Activated B cell treated with CpG ODN at 0.5 μM for 24 hours (primary cell): ENCODE measurements at places on chromosomes 13 and 19. TPM values are rescaled to one million over a fixed set of nuclear protein-coding genes. Genes with fewer than 3 reads are reported as not detected.

- DNase-seq = no peak
Observed at GRCh38 chr19:44912854-44913253, 1.6 kb upstream of the APOC1 start.

DNA sequence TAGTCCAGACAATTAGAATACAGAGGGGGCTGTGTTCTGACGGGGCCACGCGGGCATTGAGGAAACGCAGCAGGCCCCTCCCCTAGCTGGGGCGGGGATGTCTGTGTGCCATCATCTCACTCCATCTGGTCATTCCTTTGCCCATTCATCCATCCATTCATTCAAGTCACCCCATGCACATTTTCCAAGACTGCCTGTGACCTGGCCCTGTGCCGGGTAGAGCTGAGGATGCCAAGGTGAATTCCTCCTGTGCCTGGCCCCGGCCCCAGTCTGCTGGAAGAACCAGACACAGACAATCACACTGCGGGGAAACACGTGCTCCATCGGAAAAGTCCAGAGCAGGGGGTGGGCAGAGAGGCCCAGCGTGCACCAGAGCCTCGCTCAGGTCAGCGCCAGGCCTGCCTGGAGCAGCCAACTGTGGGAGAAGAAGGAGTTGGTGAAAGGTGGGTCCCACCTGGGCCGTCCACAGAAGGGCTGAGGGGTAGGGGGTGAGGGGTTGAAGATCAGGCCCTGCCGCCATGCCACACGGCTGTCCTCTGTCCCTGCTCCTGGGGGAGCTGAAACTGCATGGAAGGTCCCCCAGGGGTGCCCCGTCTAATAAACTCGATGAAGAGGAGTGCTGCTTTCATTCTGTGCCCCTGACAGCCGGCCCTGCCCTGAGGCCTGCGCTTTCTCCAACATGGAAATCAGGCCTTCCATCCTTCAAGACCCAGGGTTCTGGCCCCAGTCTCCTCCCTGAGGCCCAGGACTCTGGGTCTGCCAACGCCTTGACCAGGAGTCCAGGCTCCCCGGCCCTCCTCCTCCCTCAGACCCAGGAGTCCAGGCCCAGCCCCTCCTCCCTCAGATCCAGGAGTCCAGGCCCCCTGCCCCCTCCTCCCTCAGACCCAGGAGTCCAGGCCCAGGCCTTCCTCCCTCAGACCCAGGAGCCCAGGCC, 1.6 kb upstream of the CACNG6 start:
- DNase-seq = no peak

DNA sequence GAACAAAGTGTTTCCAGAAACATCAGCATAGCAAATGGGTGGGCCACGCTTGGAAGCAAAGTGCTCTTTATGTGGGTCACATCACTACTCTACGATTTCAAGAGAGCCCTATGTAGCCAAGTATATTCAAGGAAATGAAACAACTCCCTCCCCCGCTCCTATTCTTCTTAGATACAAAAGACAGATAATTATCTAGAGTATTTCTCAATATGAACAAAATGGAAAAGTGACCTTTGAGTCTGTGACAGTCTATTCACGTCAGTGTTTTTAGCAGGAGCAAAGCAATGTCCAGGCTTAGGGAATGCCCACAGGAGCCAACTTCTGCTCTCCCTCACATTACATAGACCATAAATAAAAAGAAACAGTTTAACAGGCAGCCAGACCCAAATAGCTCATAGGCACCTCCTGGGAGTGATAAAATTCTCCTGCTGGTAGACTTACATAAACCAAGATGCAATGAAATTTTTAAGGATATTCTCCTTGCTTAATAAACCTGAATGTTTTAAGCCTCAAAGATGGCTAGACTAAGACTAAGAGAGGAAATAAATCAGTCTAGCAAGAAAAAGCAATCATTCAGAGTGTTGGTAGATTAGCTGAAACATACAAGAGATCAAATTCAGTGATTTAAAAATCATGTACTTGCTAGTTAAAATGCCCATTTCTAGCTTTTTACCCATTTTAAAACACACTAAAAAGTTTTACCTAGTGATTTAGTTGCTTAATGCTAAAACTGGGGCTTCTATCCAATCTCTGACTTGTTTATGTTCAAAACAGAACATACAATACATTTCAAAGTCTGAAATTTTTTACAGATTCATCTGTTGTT, 182.8 kb downstream of the RGCC start:
- DNase-seq = no peak

DNA sequence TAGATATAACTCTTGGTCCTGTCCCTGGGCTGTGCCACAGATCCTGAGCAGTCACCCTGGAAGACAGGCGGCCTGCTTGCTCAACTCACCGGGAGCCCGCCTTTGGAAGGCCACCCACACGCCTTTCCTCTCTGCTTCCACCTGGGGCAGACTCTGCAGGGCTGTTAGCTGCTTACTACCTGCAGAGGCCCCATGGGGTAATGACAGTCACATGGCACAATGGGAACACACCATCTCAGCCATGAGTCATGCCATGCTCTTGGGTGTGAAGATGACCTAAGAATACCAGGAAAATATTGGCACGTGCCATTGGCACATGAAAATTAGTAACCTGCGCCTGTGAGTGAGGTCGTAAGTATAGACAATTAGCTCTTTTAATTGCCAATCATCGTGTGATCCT, 108.6 kb downstream of the COL4A2 start:
- no peak for DNase-seq

- DNase-seq = no peak
Observed at GRCh38 chr13:99916366-99917103, 55.0 kb downstream of the ZIC5 start.

DNA sequence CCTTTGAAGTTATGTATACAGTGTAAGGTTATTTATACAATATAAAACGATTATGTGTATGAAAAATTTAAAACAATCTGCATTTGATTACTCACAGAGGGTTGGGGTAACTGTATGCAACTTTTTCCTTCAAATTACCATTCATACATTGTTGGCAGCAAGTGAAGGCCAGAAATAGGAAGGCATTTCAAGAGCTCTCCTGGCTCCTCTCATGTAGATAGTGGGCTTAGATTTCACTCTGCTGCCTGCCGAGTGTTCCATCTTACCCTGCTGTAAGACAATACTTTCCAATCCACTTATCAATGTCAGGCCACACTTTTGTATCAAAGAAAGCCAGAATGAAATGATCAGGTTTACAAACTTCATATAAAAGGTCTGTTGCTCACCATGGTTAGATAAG, 245.2 kb downstream of the DNAJC15 start:
- DNase-seq = no peak

- DNase-seq = no peak
Observed at GRCh38 chr13:106651442-106651841, 83.5 kb upstream of the ARGLU1 start.

- no peak for DNase-seq
Observed at GRCh38 chr13:114157869-114158495, 21.1 kb upstream of the CFAP97D2 start.

- no peak for DNase-seq
Observed at GRCh38 chr19:45577111-45577905, 7.3 kb downstream of the OPA3 start.

- no peak for DNase-seq
Observed at GRCh38 chr13:23771956-23772355, 117.2 kb downstream of the MIPEP start.

GRCh38 chr19:42246922-42247639, 4.7 kb upstream of the GSK3A start:
- DNase-seq = no peak

DNA sequence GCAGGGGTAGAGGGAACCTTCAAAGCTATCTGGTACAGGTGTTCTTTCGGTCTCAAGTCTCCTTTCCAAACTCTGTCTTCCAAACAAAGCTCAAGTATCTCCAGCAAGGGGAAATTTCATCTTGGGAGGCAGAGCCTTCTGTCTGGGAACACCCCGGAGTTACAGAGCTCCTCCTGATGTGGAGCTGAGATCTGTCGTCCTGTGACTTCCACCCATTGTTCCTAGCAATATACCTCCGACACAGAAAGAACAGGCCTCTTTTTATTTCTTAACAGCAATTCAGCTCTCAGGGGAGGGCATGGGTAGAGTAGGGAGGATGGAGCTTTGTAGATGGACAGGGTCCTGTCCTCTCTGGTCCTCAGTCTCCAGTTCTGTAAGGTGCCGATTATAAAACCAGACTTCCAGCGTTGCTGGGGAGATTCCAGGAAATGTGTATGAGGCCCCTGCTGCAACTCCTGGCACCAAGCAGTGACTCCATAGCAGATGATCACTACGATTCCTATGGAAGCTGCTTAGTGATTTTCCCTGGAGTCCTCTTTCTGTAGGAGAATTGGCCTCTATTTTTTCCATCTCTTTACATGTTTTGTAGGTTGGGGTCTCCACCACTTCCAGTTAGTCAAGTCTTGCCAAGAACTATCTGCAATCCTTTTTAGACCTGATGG, 56.0 kb upstream of the ARGLU1 start:
- DNase-seq = no peak

GRCh38 chr19:28873301-28873700, 339.6 kb downstream of the UQCRFS1 start:
- no peak for DNase-seq

DNA sequence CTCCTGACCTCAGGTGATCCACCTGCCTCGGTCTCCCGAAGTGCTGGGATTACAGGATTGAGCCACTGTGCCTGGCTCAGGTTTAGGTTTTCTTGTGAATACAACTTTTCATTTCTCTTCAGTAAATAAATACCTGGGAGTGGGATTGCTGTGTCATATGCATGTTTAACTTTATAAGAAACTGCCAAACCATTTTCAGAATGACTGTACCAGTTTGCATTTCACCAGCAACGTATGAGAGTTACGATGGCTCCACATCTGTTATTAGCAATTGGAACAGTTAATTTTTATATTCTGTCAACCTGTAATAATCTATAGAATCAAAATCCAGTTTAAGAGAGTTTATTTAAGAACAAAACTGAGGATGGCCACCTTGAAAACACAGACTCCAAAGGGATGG, 52.2 kb downstream of the TEX26 start:
- no peak for DNase-seq

DNA sequence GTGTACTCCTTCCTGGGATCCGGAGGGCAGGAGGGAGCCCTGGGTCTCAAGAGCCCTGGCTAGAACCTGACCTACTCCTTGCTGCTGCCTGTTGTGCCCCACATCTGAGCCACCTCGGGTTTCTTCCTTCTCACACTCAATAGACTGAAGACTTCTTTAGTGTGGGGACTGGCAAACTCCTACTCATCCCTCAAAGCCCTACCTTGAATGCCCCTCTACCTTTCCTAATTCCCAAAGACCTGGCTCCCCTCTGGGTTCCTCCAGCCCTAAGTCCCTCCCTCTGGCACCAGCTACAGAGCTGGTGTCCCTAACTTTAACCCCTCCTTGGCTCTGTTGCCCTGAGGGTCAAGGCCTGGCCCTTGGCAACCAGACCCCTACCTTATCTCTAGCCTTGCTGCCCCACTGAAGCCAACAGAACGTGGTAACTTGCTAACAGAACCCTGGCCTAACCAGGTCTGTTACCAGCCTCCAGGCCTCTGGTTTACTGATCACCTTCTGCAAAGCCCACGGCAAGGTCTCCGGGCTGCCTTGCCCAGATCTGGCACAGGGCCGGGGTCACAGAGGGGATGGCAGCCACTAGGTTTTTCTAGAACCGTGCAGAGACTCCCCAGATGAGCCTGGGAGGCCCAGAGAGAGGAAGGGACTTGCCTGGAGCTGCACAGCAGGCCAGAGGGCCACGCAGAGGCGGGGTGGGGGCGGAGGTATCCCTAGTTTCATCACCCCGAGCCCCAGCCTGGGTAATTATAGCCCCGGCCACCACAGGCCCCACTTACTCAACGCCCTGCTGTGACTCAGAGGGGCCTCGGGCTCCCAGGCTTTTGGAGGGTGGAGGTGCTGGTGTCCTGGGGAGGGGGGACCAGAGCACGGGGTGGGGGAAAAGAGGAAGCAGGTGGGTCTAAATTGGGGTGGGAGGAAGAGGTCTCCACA, 15.3 kb downstream of the ZBTB7A start:
- DNase-seq = no peak

DNA sequence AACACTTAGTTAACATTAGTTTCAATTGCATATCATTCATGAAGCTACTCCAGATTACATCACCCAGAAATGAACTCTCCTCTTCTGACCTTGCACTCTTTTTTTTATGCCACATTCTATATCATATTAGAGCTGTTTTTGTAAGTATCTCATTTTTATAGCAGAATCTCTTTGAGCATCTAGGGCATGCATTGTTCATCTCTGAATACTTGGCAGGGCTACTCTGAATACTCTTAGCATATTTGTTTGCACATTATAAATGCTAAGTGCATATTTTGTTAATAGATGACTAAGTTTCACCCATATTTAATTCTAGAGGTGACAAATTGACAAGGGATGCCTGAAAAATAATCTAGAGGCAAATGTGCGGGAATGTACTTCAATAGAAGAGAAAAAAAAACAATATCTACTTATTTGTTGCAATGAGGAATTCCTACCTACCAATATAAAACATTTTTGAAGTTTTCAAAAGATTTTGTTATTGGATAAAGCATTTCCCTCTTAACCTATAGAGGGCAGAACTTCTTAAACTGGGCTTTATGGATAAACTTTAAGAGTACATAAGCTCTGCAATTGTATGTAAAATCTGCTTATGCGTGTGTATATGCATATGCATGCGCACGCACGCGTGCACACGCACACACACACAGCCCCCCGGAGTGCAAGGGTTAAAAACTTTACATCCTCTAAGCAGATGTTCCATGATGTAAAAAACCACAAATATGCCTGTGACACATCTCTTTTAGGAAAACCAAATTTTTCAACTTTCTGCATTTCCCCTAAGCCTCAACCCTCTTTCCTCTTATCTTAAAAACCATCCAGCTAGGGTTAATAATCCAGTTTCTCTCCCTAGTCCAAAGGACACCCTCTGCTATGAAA, 73.0 kb upstream of the OXGR1 start:
- no peak for DNase-seq

- no peak for DNase-seq
Observed at GRCh38 chr13:30998136-30999088, 66.0 kb downstream of the TEX26 start.

DNA sequence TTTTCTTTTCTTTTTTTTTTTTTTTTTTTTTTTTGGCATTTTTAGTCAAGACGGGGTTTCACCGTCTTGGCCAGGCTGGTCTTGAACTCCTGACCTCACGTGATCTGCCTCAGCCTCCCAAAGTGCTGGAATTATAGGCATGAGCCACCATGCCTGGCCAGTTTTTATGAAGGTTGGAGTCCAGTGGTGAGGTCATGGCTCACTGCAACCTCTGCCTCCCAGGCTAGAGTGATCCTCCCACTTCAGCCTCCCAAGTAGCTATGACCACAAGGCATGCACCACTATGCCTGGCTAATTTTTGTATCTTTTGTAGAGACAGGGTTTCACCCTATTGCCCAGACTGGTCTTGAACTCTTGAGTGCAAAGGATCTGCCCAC, 4.2 kb downstream of the SNRPA start:
- no peak for DNase-seq

- peak; percentile 19 for DNase-seq
Observed at GRCh38 chr13:97223711-97224541, 1.8 kb downstream of the MBNL2 start.

Gene OR7D2
- total RNA-seq = not detected in 2 replicates

Gene FFAR3
- total RNA-seq = 0.16 TPM in 1 of 2 replicates, not detected in the other

Gene GFY
- total RNA-seq = not detected in 2 replicates

Gene CEACAM19
- total RNA-seq = not detected in 2 replicates

Gene SLC25A15
- 4.6 and 4.9 TPM in 2 replicates for total RNA-seq

Gene SMAD9
- not detected in 2 replicates for total RNA-seq

Gene FPR3
- 0.20 and 0.27 TPM in 2 replicates for total RNA-seq
